ENCODE measurements at places on chromosomes 5 and 9. TPM values are rescaled to one million over a fixed set of nuclear protein-coding genes. Genes with fewer than 3 reads are reported as not detected.

NACC2 gene
- total RNA-seq = 29.5 TPM

C9orf50 gene
- total RNA-seq = not detected

IL13 gene
- not detected for total RNA-seq

PCDHGB2 gene
- total RNA-seq = 8.8 TPM

KCNV2 gene
- total RNA-seq = not detected

PCDHGA7 gene
- total RNA-seq = 5.8 TPM

TCOF1 gene
- total RNA-seq = 19.3 TPM

SOHLH1 gene
- total RNA-seq = not detected
